ENCODE measurements at places on chromosomes 12 and 14.

DNA sequence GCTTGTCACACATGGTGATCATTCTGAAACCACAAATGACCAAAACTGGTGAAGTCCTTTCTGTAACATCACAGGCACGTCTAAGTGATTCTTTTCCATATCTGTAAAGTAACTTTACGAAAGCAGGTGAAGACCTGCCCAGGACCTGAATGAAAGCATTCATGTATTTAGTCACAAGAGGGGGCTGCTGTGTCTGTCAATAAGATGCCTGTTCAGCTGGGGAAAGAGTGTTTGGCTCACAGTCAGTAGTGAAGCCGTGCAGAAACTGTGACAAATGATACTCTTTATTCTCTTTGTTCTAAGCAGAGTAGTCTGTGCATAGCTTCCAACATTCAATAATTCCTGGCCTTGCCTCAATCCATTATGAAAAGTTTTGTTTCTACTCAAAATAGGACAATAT is 373.5 kb upstream of the OR4E1 start:
- DNase-seq = peak; percentile 72

DNA sequence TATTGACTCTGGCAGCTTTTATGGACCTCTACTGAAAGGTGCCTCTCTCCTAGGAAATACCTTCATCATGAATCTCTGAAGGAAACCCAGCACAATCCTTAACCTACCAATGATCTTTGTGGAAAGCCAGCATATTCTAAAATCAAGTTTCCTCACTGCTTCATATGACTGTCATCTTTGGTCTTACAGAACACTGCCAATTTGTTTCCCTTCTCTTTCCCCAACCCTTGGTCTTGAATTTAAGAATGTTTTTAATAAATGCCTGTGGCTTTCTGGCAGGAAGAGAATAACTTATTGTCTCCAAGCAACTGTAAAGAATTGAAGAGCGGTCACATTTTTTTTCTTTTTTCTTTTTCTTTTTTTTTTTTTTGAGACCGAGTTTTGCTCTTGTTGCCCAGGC is 427.6 kb downstream of the IPO8 start:
- peak; percentile 37 for DNase-seq

DNA sequence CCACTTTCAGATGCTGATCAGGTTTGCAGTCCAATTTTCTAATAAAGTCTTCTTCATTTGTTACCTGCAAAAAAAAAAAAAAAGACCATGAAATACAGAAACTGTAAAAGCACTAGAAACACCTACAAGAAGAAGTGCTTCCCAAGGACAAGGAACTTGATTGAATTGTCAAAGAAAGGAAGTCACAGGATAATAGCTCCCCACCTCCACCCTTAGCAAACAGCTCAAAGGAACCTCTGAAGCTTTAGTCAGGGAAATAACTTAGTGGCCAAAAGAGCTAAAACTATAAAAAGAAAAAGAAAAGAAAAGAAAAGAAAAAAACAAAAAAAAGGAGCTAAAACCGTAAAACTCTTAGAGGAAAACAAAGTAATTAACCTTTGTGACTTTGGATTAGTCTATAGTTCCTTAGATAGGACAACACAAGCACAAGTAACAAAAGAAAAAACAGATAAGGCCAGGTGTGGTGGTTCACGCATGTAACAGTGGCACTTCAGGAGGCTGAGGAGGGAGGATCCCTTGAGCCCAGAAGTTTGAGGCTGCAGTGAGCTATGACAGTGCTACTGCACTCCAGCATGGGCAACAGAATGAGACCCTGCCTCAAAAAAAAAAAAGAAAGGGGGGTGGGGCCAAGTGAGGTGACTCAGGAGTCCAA is 28.5 kb downstream of the ZFYVE1 start:
- no peak for DNase-seq

DNA sequence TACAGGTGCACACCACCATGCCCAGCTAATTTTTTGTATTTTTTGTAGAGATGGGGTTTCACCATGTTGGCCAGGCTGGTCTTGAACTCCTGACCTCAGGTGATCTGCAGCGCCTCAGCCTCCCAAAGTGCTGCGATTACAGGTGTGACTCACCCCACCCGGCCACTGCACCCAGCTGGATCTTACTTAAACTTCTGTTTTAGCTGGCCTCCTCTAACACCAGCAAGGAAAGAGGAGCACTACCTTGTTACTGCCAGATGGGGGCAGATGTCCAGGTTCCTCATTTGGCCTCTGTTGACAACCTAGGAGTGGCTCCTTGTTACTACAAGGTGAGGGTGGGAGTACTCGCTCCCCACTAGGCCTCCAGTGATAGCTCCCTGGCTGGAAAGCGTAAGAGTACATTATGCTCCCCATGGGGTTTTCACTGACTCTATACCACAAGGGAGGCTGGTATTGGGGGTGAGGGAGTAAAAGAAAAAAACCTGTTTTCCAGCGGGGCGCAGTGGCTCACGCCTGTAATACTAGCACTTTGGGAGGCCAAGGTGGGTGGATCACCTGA is 13.2 kb upstream of the ARF6 start:
- DNase-seq = peak; percentile 48

- no peak for DNase-seq
These were observed 18.3 kb downstream of the IL26 start for GRCh38 chr12:68207276-68207675.

GRCh38 chr14:32396885-32397284 is 67.8 kb downstream of the AKAP6 start:
- DNase-seq = no peak

GRCh38 chr14:62162998-62163589 is 400.9 kb downstream of the SNAPC1 start:
- peak; percentile 42 for DNase-seq

- no peak for DNase-seq
These were observed 7.1 kb downstream of the KRT85 start for GRCh38 chr12:52360106-52360662.

- no peak for DNase-seq
These were observed 9.2 kb downstream of the ASCL4 start for GRCh38 chr12:107783406-107784376.

DNA sequence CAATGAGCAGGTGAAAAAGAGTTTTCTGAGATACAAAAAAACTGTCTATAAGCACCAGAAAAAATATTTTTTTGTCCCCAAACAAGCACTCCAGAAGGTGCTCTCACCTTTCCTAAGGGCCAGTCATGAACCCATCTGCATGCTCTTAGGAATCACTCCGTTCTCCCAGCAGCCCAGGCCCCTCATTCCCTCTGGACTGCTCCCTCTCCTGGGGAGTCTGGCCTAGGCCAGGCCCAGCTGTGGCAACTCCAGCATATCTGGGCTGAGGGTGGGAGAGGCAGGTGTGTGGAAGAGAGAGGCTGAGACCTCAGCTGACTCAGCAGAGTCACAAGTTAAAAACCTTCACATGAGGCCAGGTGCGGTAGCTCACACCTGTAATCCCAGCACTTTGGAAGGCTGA is 54.6 kb downstream of the TRAFD1 start:
- DNase-seq = no peak

GRCh38 chr12:11071414-11071813 is 9.3 kb upstream of the TAS2R46 start:
- peak; percentile 4 for DNase-seq

DNA sequence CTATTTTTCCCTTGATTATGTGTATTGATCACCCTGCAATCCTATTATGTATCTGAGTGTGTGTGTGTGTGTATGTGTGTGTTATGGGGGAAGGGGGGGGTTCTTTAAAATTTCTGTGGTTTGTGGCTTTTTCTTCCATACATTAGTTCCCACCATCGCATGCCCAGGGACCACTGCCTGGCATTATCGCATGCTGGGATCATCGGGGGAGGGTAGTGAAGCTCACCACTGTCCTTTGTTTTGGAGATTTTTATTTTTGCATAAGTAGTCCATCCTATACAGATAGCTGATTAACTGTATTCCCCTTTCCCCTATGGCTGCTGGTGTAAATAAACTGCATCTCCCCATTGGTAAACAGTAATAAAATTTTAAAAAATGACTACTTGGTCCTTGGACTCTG is 3.4 kb downstream of the ATXN7L3B start:
- no peak for DNase-seq

DNA sequence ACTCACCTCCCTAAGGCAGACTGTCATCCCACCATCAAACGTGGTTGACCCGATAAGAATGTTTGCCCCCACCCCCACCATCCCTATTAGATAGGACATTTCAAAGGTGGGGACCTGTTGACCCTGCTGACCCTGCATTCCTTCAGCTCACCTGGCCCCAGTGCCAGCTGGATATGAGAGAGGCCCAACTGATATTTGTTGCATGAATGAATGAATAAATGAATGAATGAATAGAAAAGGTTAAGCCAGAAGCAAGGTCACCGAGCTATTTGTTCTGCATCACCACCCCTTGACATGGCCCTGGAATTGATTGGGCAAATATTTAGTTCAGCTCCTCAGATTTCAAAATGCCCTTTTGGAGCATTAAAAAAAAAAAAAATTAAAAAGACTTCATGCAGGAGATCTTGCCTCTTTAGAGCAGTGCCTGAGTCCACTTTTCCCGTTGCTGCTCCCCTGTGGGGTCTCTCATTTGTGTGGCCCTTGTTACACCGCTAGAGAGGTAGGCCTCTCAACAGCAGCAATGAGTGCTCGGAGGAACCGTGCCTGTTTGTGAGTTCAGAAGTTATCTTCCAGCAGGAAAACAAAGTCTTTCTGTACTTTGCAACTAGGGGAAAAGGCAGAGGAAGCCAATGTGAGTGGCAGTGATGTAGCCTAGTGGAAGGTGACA is 8.5 kb upstream of the SERPINA5 start:
- no peak for DNase-seq

DNA sequence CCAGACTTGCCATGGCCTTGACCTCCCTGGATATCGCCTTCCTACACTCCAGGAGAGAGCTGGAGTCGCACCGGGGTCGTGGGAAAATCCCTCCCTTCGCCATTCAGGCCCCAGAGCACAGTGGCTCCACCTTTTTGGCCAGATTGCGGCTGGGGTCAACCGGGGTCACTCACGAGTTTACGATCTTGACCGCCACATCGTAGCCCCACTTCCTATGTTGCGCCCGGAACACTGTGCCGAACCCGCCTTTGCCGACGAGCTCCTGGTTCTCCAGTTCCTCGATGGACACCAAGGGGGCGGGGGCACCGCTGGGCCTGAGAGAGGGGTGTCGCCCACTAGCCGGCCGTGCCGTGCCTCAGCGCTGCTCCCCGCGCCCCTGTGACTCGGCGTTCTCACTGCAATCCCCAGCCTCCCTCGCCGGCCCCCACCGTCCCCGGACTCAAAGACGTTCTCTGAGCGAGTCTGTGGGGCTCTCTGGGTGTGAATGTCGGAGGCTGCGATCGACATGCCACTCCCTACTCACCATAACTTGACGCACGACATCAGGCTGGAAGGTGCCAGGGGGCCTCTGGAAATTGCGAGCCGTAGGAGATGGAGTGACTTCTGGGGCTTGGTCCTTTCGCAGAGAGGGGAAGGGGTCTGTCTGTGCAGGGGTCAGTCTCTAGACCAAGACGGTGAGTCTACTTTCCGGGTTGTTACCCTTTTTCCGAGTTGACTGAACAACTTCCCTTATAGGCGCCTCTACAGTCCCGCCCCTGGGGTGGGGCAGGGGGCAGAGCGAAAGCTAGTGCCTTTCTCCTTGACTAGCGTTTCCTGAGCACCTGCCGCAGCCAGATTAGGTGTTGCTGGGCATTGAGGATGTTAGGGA is at the start of gene RIPK3:
RIPK3 (minus strand) TSS at position 708 of the 868 bp plus-strand sequence; CDS start at position 543, 165 bp downstream.
- peak; percentile 38 for DNase-seq

- DNase-seq = no peak
These were observed 171.6 kb downstream of the APAF1 start for GRCh38 chr12:98816720-98817119.

DNA sequence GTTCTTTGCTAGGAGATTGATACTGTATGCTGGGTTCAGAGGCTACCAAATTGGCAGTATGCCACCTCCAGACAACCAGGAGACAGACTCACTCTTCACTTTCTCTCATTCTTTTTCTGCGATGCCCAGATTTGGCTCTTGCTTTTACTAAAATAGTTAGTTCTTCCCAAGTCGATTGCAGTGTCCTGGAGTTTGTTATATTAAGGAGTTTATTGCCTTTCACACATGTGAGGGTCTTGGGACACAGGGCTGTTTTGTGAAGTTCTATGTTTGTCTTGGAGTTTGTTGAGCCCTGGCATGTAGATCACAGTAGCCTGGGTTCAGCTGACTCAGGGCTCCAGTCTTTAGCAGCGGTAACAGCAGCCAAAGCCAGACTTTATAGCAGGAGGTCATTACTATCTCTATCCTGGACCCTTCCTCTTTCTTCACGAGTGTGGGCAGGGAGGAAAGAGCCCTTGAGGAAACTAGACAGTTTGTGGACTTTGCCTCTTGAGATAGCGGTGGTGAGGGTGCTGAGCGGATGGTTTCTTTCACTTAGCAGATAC is 1.6 kb downstream of the MLEC start:
- peak; percentile 44 for DNase-seq

- no peak for DNase-seq
These were observed 16.4 kb downstream of the ACTN1 start for GRCh38 chr14:68962681-68963080.

DNA sequence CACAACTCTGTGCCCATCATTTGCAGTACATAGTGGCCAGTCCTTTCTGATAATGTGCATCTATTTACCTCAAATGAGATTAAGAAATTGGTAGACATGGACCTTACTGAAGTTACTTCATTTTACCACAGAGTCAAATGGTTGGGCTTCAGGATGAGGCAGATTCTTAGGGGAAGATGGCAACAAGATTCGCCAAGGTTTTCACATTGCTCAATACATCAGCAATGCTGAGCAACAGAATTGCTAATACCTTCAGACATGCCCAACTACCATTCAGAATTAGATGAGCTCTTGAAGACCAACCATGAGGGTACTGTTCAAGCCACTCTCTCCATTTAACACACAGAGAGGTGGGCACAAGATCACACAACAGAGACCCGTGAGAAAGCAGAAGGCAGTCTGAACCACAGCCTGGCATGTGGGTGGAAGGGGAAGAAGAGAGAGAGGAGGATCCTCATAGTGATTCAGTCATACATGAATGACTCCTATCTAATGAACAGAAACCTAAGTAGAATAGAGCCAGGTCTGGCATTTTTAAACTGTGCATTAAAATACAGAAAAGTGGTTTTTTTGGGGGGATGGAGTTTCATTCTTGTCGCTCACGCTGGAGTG is 28.5 kb downstream of the CPM start:
- DNase-seq = no peak

DNA sequence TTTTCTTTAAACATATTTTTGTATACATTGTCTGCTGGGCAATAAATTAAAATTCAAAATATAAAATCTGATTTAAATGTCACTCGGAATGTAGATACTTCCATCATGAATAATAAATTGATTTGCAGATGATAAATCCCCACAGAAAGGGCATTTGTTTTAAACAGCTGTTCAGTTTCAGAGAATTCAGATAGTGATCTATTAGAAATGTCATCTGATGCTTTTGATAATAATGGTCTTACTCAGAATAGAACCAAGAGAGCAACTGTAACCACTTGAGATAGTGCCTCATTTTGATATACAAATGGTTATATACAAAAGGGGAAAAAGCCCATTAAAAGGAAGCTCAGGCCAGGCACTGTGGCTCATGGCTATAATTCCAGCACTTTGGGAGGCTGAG is 43.4 kb downstream of the CDK17 start:
- DNase-seq = no peak
